ENCODE measurements at places on chromosomes 5 and 9.

DNA sequence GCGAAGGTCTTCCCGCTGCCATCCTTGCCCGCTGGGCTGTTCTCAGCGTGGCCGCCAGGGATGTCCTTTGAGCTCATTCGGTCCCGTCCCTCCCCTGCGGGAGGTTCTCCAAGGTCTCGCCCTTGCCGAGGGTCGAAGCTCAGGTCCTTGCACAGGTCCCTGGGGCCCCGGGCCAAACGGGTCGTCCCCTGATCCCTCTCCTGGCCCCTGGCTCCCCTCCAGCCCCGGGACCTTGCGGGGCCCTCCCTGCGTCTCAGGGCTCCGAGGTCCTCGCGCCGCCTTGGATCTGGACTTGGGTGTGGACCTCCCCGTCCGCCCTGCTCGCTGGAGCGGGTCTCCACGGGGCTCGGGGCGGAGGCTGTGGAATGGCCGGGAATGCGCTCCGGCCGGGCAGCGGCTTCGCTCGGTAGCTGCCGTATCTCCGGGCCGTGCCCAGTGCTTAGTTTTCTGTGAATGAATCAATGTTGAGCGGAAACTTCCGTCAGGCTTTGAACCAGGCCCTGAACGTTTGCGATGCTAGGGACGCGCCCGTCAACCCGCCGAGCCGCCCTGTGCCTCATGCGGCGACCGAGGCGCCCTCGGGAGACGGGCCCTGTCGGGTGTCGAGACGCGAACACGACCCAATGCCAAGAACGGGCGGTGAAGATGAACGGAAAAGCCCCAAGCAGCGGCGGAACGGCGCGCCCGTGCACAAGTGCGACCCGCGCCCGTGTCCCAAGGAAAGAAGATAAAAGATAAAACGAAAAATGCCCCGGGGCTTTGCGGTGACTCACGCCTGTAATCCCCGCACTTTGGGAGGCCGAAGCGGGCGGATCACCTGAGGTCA is 780 bp downstream of the RNU6ATAC start:
- DNase-seq: peak; percentile 74

DNA sequence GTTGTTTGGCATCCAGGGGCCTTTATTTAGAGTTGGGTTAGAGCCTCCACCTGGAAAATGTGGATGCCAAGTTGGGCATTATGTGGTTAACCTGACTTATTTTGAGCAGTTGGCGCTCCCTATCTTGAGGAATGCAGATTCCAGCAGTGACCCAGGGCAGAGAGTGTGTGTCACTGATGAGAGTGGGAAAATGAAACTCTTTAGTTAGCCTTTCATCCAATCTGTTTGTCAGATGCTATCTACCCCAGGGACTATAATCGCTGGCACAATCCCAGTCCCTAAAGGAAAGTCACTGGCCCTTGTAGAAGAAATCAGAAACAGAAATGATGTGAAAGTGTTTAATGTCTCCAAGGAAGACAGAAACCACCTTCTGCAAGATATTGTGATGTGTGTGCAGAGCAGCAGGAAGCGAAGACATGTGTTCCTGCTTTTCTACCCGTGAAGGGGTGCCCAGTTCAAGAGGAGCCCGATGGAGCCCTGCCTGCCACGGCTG is 10.2 kb upstream of the STING1 start:
- no peak for DNase-seq

DNA sequence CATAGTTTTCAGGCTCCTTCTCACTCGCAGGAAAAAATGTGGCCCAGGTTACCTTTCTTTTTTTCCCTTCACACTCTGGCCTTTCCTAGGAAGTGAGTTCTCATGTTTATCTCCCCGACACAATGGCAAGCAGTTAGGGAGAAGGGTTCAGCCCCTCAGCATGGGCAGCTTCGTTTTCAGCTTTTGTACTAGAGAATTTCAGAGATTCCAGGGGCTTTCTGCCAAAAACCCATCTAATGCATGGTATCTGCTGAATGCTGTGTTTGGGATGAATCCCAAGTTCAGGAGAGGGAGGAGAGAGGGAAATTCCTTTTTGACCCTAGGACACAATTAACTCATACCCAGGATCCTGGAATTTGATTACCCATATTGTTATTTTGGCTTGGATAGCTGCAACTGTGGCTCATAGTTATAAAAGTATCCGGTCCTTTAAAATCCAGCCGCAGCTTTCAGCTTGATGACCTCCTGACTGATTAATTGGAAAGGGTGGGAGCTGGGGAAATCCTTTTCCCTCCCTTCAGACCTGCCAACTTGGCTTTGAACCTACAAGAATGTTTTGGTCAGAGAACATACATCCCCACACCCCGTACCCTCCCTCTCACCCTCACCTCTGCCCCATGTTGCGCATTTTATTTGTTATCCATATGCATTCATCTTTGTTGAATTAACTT is 78.4 kb downstream of the TMEM252 start:
- no peak for DNase-seq

DNA sequence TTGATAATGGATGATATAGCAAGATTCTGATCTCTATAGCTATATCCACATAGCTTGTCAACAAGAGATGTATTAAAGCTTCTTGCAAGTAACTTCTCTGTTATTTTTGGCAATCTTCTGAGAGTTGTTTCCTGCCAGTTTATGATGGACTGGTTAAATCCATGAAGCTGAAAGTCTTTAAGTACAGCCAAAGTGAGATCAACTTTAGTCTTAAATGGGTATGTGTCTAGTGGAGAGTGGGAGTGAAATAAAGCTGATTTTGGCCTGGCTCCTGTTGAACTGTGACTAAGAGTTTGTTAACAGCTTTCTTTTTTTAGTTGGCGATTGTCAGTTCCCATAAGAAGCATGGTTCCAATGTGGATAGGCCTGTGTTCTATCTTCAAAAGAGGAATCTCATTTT is 350.9 kb upstream of the PCSK5 start:
- no peak for DNase-seq

DNA sequence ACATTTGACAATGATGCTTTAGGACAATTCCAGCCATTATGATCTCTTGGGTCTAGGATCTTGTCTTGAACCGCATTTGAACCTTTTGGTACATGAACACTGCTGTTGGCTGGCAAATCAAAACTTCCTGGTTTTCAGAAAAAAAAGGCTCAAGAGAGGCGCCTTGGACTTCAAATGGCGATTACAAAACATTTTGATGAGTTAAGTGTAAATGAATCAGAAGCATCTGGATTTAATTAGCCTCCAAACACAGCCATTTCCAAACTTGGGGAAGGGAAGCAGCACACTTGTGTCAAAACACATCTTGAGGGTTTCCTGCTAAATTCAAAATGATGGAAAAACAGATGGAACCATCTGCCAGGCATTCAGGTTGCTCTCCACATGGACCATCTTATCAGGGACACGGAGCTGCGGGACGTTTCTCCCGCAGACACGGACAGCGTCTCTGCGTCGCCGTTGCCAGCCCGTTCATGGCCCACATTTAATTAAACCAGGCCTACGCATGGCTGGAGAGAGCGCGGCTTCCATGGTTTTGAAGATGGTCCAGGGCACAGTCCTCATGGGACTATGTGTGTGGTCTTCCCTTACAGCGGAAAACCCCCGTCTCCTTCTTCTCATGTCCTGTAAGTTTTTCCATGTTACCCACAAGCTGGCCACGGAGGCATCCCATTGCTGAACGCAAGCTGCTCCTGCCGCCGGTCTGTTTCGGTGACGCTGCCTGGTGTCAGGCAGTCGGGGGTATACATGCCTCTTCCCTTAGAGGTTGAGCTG is 55.8 kb upstream of the PTCH1 start:
- DNase-seq: no peak

- no peak for DNase-seq
These were observed 360.8 kb upstream of the PANK3 start for GRCh38 chr5:168939887-168940544.

DNA sequence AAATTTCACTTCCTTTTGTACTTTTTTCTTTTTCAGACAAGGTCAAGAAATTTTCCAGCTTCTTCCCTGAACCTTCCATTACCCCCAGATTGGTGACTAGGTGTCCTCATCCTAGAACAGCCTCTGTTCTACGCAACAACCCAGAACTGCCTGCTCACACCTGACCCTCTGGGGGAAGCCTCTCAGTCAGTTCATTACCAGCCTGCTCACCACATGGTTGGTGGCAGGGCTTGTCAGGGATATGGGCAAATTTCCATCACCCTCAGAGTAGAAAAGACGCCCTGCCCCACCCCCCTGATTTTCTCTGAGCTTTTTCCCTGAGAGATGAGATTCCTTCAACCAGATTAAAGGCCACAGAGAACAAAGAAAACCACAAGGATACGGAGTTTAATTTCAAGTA is 5.3 kb upstream of the CFAP95 start:
- no peak for DNase-seq

DNA sequence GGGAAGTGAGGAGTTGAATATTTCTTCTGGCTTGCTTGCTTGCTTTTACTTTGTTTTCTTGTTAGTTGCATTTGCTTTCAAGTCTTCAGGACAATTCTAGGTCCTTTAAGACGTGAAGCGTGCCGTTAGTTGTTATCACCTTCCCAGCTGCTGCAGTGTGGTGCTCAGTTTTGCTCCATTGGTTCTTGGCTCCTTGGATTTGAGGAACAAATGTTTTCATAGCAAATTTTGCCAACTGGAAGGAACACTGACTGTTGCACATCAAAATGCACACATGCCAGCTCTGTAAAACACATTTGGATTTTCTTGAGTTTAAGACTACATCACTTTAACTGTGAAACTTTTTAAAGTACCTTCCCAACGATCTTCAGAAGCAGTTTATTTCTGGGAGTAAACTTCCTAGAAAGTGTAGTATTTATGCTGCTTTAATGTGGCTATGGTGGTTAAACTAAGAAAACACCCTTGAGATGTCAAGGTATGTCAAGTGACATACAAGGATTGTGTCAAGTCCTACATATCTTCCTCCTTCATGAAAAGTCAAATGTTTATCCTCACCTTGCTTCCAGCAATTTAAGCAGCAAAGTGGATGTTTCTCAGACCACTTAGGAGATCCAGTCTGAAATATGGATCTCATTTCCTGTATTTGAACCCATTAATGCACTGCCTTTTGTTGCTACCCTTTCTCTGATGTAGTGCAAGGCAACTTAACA is 24.9 kb downstream of the MOCS2 start:
- DNase-seq: no peak

- DNase-seq: peak; percentile 33
These were observed 102.2 kb downstream of the SERINC5 start for GRCh38 chr5:80153586-80154126.

- no peak for DNase-seq
These were observed 11.4 kb downstream of the CAMK2A start for GRCh38 chr5:150278046-150278730.

DNA sequence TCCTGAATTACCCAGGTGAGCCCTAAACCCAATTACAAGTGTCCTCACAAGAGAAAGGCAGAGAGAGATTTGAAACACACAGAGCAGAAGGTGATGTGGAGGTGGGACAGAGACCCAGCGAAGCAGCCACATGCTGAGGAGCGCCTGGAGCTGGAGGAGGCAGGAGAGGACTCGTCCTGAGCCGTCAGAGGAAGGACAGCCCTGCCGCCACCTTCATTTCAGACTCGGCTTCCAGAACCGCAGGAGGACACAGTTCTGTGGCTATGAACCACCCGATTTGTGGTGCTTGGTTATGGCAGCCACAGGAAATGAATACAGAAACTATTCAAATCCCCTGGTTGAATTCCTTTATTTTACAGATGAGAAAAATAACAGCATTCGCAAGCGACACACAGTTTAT is 16.4 kb upstream of the FBP1 start:
- DNase-seq: peak; percentile 1

- DNase-seq: no peak
These were observed 89.3 kb downstream of the MACIR start for GRCh38 chr5:103347716-103348423.

DNA sequence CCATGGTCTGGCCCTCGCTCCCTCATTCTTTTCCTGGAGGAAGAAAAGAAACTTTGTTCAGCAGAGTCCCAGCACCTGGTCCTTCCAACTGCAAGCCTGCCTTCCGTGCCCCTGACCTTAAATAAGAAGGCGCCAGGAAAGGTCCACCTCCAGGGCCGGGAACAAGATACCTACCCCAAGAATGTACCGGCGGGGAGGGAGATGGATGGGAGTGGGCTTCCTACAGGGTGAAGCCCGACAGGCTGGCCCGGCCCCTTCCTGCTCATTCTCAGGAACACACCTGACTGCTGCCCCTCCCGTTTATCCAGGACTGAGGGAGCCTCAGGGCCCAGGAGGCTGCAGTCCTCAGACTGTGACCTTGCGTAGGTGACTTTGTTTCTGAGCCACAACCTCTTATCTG is 27.3 kb upstream of the GFPT2 start:
- no peak for DNase-seq

GRCh38 chr9:114678795-114679194 is 3.2 kb downstream of the TEX48 start:
- DNase-seq: no peak

GRCh38 chr9:137426018-137426681 is 3.0 kb downstream of the NOXA1 start:
- no peak for DNase-seq

DNA sequence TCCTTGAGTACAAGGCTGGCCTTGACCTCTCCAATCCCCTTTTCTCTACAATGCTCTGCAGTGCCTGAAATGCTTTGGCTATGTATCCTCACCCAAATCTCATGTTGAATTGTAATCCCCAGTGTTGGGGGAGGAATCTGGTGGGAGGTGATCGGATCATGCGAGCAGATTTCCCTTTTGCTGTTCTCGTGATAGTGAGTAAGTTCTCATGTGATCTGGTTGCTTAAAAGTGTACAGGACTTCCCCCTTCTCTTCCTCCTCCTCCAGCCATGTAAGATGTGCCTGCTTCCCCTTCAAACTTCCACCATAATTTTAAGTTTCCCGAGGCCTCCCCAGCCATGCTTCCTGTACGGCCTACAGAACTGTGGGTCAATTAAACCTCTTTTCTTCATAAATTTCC is 28.5 kb upstream of the AKNA start:
- DNase-seq: no peak

GRCh38 chr5:71600783-71601182 is 13.6 kb downstream of the MCCC2 start:
- DNase-seq: no peak

DNA sequence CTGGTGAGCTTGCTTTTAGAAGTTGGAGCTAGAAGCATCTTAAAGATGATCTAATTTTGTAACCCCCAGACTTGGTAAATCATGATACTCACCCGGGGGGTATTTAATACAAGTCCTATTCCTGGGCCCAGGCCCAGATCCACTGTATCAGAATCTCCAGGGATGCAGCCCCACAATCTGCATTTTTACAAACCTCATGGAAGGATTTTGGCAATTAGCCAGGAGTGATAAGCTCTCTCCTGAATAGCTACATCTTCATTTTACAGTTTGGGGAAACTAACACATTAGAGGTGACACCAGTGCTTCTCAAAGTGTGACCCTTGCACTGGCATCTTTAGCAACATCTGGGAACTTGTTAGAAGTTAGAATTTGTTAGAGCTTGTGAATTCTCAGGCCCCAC is 31.2 kb upstream of the OTP start:
- DNase-seq: no peak

GRCh38 chr9:112034216-112034611 is 137.6 kb downstream of the UGCG start:
- DNase-seq: no peak

DNA sequence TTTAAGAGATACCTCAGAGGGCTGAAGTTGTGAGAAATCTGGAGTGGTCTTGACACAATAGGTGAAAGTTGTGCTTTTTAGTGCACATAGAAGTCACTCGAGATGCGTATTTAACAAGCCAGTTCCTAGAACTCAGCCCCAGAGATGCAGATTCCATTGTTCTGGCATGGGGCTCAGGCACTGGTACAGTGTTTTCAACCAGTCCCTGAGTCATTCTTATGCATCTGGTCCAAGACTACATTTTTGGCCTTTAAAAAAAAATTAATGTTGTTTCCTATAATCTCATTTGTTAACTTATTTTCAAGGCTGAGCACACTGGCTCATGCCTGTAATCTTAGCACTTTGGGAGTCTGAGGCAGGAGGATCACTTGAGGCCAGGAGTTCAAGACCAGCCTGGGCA is 29.6 kb downstream of the PTTG1 start:
- DNase-seq: no peak
